ENCODE measurements at places on chromosomes 5 and 9.

DNA sequence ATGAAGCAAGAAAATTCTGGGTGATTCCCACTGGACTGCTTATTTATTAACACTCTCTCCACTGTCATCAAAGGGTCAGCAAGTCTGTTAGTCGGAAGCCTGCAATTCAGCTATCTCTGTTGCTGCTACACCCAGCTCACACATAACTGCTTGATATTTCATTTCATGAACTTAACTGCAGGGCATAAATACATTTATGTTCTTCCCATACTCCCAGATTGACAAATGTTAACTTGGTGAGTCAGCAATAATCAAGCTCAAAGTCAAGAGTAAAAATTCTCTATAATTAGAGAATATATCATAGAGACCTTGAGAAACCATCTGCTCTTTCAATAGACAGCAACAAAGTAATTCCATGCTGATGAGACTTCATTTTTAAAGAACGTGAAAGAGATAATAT, 198.8 kb downstream of the ADAMTS12 start:
- DNase-seq = no peak

DNA sequence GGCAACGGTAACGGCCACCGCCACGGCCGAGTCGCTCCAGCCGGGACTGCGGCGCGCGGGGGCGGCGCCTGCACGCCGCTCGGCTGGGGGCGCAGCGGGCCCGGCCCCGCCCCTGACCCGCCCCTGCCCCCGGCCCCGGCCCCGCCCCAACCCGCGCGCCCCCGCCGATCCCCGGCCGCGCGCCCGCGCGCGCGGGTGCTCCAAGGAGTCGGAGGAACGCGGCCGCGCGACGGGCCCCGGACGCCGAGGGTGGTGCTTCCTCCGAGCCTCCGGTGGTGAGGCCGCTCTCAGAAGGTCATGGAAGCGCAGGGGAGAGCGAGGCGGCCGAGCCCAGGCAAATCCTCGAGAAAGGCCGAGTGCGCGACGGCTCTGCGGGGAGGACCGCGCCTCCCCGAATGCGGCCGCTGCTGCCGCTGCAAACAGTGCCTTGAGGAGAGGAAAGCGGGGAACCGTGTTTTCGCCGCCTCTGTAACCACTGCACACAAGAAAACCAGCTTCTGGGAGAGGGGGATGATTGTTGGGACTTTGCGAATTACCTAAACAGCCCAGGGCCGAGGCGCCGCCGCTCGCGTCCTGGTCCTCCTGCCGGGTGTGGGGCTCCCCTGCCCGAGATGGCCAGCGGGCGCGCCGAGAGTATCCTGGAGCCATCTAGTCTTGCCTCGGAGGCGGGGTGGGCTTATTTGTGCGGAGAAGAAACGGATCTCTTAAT, at the start of gene LIFR:
TSS of gene LIFR (minus strand) at position 48 of the 709 bp plus-strand sequence. CDS start 25,999 bp downstream, outside the sequence.
- DNase-seq = peak; percentile 85

DNA sequence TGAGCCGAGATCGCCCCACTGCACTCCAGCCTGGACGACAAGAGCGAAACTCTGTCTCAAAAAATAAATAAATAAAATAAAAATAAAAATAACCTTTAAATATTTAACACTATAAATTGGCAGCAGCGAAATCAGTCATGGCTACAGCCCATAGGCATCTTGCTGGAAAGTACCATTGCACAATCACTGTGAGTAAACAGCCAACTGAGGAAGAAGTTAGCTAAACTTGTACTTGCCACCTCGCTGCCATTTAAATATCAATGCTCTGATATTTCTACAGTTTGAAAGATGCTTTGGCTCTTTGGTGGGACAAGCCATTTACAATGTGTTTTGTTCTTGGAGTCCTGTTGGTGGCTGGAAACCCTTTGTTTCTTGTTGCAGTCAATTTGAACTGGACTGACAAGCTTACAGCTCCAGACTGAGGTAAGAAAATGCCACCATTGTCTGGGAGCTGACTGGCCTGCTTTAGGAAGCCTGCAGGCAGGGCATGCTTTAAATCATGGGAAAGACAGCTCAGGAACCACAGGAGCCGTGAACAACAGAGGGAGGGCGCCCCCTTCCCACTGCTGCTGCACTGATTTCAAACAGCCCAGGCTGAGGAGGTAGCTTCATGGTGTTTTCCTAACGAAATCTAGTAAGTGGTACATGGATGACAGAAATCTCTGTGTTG, 322.8 kb upstream of the RFX3 start:
- no peak for DNase-seq

DNA sequence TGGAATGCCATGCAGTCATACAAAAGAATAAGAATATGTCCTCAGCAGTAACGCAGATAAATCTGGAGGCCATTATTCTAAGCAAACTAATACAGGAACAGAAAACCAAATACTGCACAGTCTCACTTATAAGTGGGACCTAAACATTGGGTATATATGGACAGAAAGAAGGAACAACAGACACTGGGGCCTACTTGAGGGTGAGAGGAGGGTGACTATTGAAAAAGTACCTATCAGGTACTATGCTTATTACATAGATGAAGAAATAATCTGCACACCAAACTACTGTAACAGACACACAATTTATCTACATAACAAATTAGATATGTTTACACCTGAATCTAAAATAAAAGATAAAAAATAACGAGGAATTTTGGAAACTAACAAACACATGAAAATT, 38.8 kb downstream of the MEIKIN start:
- DNase-seq = no peak

DNA sequence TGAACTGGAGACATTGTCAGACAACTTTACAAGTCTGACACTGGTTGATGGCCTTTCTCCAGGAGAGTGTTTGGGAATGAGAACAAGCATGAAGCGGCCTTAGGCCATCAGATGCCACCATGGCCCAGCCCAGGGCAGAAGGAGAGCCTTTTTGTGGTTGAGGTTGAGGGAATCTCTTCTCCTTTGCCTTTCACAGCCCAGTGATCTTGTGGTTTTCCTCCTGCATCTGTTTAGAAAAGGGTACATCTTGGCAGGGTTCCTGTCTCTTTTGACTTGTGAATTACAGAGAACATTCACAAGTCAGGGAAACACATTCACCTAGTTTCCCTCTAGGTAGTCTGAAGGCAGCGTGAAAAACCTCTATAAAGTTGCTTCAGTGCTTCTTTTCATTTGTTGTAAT, 27.5 kb downstream of the DMRT2 start:
- no peak for DNase-seq

- no peak for DNase-seq
These were observed 43.6 kb downstream of the SLC6A3 start for GRCh38 chr5:1401536-1402138.

- no peak for DNase-seq
These were observed 23.5 kb downstream of the SPTAN1 start for GRCh38 chr9:128575916-128576315.

GRCh38 chr5:93088592-93089389, 492.2 kb downstream of the NR2F1-AS1 start:
- DNase-seq = no peak

DNA sequence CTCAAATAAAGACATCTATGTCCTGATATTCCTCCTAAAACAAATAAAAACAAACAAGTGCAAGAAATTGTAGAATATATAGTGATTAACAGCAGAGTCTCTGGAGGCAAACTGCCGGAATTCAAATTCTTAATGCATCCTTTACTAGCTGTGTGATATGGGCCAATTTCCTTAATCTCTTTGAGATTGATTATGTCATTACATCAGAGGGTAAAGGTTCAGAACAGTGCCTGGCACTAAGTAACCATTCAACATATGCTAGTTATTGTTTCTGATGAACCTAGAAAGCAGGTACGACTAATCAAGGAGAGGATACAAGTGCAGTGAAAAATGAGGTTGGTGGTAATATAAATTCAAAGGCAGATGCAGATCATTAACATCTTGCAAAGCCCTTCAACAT, 81.1 kb upstream of the ADAMTS19 start:
- DNase-seq = no peak

- no peak for DNase-seq
These were observed 102.5 kb downstream of the OTULIN start for GRCh38 chr5:14767053-14767452.

DNA sequence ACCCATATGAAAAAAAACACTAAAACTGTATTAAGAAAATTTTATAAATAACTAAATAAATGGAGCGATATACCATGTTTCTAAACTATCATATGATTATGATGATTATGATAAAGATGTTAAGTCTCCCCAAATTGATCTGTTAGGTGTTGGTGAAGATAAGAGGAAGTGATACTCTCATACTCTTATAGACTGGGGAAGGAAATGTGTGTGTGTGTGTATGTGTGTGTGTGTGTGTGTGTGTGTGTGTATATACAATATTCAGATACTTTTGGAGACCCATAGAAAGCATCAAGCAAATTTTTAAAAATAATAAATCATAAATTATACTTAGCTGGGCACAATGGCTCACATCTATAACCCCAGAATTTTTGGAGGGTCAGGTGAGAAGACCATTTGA, 62.9 kb downstream of the TMEM232 start:
- DNase-seq = no peak

GRCh38 chr5:96468956-96469355, 35.9 kb upstream of the PCSK1 start:
- no peak for DNase-seq

GRCh38 chr5:133698646-133699526, 86.5 kb upstream of the FSTL4 start:
- no peak for DNase-seq

DNA sequence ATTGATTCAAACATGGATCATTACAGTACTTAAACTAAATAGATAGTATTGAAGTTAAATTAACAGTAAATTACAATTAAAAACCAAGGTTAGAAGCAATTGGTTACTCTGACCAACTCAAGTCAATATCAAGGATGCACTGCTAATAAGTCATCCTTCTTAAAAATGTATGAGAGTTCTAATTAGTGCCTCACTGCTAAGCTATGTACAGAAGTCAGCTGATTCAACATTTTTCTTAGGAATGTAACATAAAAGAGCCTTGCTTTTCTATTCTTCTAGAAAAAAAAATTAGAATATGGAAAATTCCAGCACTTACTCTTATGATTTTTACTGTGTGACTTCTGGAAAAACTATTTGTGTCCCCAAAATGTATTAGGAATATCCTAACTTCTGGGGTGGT, 75.7 kb upstream of the FBN2 start:
- DNase-seq = no peak

- no peak for DNase-seq
These were observed 52.4 kb downstream of the TMOD1 start for GRCh38 chr9:97553841-97554240.

GRCh38 chr9:88767504-88767790, 223.8 kb upstream of the S1PR3 start:
- DNase-seq = no peak

DNA sequence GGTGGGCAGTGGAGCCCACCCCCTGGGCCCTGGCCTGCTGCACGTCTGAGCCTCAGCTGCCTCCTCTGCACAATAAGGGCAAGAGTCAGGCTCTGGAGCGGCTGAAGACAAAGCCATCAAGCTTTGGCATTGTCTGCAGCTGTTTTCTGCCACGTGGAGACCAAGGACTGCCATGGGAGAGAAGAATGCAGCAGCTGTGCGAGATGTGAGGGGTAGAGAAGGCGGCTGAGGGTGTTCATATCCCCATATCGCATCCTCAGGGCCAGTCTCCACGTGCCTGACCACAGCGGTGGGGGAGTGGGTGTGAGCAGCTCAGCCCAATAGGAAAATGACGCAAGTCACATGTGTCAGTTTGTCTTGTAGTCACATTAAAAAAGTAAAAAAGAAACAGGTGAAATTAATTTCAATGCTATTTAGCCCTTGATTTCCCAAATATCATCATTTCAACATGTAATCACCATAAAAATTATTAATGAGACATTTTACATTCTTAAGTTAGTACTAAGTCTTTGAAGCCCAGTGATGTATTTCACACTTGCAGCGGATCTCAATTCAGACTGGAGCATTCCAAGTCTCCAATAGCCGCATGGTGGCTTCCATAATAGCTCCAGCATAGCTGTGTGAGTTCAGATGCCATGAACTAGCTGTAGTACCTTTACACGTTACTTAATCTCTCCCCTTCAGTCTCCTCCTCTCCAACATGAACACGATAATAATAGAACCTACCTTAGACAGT, 6.6 kb downstream of the C1QTNF2 start:
- no peak for DNase-seq

- no peak for DNase-seq
These were observed 935.7 kb upstream of the NUDT12 start for GRCh38 chr5:104498281-104498680.

DNA sequence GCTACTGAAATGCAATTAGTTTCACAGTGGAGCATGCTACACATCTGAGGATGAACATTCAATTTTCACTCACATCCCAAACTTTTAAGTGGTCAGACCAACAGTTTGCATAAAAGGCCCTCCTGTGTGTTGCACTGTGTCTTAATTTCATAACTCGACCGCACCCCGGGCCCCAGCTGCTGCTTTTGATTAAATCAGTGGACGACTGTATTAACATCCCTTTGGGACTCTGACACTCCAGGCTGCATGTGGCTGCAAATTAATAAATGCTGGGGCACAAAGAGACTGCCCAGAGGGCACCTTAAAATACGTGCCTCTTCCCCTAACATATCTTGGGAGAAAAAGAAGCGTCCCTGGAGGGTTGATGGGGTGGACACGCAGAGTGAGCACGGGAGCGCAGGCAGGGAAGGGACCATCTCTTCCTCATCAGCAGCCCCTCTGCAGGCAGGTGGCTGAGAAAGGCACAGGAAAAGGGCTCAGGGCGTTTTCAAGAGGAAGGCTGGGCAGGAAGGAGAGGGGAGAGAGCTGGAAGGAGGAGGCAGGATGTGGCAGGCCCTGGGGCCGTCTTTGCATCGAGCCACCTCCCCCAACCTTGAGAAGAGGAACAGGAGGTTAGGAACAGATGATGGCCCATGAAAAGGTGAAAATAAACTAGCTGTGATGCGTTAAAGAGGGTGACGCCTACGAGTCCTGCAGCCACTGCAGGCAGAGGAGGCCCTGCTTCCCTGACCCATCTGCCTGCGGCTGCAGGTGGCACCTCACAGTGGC, 18.6 kb downstream of the MED10 start:
- DNase-seq = no peak

DNA sequence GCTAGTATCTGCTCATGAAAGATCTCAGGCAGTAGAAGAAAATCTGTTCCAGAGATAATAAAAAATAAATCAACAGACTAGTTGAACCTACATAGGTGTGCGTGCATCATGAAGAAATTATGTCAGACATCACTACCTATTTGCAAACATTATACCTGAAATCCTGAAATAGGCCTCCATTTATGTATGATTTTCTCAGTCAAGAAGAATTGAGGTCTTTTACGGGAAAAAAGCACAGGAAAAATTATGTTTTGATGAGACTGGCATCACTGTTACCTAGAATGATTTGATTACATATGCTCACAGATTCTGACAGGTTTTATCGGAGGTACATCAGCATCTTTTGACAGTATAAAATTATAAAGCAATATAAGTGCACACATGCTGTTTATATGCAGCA, 1570.5 kb upstream of the NUDT12 start:
- no peak for DNase-seq

- no peak for DNase-seq
These were observed 3.8 kb upstream of the GGTA1 start for GRCh38 chr9:121503444-121503843.

GRCh38 chr5:76763136-76763535, 47.2 kb downstream of the F2R start:
- no peak for DNase-seq
